Choroid plexus epithelial cell (primary cell): ENCODE measurements at places on chromosomes 7 and 10.

DNA sequence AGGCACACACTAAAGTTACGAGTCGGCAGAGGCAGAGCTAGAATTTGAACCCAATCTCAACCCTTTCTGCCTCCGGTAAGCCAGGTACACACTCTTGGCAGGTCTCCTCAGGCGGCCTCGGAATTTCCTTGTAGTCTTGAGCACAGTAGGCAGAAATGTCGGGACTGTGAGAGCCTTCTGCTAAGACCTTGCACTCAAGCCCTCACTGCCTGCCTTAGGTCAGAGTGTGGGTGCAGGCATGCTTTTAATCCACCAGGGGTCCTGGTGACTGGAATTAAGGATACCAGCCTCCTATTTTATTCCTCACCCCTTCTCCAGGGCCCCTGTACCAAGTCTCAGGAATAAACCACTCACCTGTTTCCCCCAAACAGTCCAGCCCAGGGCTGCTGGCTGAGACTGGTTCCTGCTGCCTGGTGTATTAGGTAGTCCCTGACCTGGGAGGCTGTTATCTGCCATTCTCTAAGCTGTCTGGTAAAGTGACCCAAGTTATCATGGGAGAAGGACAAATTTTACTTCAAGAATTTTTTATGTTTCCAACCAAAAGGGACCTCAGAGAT is 855 bp downstream of the ATP6V1F start:
- peak; percentile 82 for DNase-seq

DNA sequence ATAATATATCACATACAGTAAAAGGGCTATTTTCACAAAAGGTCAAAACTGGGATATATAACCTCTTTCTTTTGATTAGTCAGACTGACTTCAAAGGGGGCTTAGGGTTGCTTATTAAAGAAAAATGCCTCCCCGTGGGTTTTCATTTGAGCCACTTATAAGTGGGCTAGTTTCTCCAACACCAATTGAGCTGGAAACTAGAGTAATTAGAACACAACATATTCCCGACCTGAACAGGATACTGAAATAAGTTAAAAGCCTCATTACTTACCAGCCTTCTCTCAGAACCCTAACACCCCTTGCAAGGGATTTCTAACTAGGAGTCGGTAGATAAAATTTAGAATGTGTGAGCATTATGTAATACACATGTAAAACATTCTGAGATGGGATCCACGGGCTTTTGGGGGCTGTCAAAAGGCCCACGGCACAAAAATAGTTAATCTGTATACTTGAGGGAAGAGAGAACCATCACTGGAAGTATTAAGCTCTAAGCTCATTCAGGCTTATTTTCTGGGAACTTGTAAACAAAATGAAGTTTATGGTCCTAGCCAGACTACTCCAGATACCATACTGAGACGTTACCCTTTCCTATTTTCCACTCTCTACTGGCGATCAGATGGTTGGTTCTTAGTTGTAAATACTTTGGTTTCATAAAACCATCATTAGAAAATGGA is 29.3 kb upstream of the KMT2E start:
- no peak for DNase-seq

DNA sequence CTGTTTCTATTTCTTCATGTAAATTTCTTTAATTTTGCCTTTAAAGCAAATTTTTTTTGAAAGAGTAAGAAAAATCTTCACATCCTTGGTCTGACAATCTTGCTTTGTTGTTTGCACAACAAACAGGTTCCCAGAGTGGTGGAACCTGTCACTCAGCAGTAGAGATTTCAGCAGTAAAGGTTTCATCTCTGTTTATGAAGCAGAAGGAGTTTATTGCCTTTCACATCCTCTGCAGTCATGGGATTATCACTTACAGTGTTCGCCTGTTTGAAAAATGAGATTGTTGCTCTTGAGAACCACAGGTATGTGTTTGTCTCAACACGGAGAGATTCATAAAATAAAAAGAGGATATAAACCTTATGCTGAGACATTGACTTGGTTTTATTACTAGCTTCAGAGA is 342.6 kb downstream of the IPMK start:
- DNase-seq, result peak; percentile 66

DNA sequence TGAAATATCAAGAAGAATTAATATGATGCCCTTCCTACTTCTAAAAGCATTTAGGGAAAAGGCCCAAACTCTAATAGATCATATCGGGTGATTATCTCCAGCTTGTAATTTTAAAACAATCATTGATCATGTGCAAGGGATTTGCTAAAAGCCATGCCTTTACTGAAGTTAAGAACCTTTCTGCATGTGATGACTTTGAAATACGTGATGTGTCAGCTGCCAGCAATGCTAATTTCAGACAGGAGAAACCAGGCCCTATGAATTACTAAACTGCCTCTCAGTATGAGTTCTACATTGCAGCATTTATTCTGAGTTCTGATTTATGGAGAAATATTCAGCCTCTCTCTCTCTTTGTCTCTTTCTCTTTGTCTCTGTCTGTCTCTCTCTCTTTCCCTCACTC is 203.6 kb upstream of the AKR1E2 start:
- no peak for DNase-seq

- peak; percentile 82 for DNase-seq
Measured at GRCh38 chr10:69866688-69867461, 65.2 kb downstream of the COL13A1 start.

GRCh38 chr7:147153571-147153970 is 1037.0 kb downstream of the CNTNAP2 start:
- DNase-seq, result no peak

DNA sequence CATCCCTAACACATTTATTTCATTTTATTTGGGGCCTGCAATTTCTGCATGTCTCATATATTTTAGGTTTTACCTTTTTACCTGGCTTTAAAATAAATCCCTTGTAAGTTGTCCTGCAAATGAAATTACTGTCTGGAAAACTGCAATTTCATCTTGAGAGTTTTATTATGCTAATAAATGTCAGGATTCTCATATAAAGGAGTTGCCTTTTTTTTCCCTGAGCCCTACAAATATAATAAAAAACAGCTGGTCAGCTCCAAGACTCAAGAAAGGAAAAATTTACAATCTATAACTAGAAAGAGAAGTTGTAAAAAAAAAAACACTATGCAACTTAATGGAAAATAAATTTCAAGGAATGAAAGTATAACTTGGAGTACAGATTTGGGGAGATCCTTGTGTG is 108.7 kb downstream of the SH2D4B start:
- DNase-seq, result no peak

DNA sequence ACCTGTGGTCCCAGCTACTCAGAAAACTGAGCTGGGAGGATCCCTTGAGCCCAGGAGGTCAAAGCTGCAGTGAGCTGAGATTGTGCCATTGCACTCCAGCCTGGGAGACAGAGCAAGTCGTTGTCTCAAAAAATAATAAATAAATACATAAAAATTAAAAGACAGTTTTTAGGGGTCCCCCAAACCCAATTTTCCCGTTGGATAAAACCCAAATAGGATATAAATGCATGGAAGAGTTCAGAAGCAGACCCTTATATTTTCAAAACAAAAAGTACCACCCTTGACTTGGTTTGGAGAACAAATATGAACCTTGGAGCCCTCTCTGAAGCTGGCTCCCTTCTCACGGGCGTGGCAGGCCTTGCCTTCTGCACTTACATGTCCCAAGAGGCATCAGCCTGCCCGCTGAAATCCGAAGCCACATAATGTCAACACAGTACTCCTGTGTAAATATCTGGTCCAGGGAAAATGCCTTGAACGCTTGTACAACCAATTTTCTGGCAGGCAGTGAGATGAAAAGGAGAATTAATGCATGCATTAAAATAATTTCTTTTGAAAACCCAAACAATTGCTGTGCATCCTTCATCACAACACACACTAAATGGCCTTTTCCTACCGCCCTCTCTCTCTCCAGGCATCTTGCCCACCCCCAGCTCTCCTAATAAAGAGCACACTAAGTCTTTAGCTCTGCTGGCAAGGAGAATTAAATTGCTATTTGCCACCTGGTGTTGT is 46.4 kb upstream of the PARD3 start:
- no peak for DNase-seq

- no peak for DNase-seq
Measured at GRCh38 chr7:25386311-25386744, 158.0 kb upstream of the NPVF start.

DNA sequence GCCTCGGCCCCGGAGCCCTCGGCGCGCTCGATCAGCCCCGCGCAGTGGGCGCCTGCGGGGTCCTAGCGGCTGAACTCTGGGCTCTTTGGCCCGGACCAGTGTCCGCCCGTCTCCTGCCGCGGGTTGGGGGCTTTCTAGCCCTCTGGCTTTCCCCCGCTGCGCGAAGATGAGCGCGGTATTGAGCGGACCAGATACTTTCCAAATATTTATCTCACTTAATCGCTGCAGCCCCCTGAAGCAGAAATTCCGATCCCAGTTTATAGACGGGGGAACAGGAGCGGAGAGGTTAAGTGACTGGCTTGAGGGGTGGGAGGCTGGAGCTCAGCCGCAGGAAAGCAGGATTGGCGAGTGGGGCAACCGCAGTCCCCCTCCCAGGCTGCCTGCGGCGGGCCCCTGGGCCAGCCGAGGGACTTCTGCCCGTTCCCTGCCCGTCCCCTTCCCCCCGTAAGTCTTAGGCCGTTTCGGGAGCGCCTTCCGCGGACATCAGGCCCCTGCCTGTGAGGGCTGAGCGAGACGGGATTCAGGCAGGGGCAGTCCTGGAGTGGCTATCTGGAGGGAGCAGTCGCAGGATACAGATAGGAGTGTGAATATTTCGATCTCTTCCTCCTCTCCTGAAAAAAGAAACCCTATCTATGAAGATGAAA is 565 bp downstream of the STRIP2 start:
- peak; percentile 33 for DNase-seq

- peak; percentile 75 for DNase-seq
Measured at GRCh38 chr10:30384701-30385201, 35.7 kb upstream of the MTPAP start.

DNA sequence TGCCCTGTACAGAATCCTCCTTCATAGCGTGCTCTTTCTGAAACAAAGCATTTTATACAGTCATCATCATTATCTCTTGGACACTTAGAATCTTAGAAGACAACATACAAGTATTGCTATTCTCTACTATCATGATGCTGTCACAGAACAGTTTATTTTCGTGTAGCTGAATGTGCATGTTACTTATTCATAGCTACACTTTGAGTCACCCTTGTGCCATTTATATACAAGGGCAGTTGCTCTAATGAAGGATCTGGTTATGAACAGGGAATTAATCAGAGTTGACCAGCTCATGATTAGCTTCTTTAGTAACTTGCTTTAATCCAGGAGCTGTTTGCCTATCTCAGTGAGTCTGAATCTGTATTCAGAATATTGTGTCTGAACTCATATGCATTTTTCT is 11.2 kb downstream of the CASP2 start:
- no peak for DNase-seq

DNA sequence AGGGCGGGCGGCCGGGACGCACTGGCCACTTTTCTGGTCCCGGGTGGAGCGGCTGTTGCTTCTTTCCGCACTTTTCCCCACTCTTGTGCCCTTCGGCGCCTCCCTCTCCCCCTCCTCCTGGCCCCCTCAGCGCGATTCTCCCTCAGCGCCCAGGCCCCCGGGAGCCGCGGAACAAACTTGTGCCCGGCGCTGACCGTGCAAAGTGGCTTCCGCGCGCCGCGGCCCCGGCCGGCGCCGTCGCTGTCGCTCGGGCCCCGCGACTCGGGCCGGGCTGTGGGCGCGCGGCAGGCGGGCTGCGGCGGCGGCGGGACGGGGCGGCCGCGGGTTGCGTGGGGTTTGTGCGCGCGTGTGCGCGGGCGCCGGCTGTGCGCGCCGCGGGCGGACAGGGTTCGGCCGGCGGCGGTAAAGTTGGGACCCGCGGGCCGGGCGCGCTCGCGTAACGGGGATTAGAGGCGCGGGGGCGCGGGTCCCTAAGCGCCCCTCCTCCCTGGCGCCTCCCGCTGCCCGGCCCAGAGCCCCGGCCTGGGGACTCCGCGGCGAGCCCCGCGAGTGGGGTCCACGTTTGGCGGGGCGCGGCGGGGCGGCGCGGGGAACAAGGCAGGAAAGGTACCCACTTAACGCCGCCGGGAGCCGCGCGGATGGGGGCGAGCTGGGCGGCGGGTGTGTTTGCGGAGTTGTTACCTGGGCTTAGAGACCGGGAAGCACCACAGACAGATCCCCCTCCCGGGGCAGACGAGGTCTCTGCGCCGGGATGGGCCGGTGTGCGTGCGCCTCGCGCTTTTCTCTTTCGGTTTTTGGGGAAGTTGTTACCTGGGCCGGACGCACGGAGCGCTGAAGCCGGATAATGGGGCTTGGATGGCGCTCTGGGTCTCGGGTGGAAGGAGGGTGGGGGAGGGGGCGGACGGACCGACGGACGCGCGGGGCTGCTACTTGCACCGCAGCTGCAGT is 860 bp downstream of the ZEB1 start:
- DNase-seq, result peak; percentile 15

DNA sequence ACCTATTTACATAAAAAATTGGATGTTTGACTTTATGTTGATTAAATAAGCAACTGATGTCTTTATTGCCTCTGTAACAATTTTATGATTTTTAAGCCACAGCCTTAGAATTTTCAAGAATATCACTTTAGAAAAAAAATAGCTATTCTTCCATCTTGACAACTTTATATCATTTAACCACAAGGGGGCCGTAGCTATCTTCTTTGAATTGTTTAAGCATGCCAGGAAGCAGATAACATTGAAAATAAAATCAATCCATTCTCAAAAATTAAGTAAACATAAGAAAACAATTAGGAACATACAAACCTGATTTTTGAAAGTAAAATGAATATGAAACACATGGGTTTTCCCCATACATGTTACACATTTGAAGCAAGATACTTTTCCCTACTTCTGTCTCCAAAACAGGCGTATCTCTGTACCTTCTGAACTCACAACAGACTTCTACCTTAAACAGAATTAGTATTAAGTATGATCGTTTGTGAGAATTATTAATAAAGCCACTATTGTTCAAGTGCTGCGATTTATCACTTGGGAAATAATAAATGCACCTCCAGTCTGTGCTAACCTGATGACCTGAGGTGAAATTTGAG is 209.0 kb downstream of the CACNA2D1 start:
- DNase-seq, result peak; percentile 69

DNA sequence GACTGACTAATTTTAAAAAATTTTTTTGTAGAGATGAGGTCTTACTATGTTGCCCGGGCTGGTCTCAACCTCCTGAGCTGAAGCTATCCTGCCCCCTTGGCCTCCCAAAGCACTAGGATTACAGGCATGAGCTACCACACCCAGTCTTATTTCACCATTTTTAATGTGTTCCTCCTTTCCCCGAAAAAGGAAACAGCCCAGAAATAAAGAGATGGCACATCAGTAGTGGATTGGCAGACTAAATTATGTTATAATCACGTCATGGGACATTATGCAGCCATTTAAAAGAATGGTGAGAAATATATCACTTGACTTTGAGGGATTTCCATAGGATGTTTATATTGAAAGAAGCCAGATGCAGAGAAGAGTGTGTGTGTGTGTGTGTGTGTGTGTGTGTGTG is 40.5 kb downstream of the CAPZA2 start:
- no peak for DNase-seq

GRCh38 chr10:118955951-118956801 is 73.3 kb upstream of the NANOS1 start:
- DNase-seq, result peak; percentile 21
